Thymus (tissue), 14 donors: ENCODE measurements at places on chromosomes 5 and 9. TPM values are rescaled to one million over a fixed set of nuclear protein-coding genes. Genes with fewer than 3 reads are reported as not detected.

GRCh38 chr9:5015934-5016333, 30.9 kb downstream of the JAK2 start:
- no peaks in the 10 kb centered on the region for H3K4me1 ChIP-seq
- H3K27me3 ChIP-seq = no peaks in the 10 kb centered on the region
- no peaks in the 10 kb centered on the region for H3K36me3 ChIP-seq
- H3K27ac ChIP-seq = no peak overlapping the region

The SLC34A3 gene
- total RNA-seq = not detected

The TSLP gene
- total RNA-seq = 0.09 TPM

- H3K27me3 ChIP-seq = peaks cover 17% of the 10 kb centered on the region
- no peak overlapping the region for H3K4me3 ChIP-seq
- peaks cover 6% of the 10 kb centered on the region for H3K4me1 ChIP-seq
- H3K27ac ChIP-seq = no peak overlapping the region
- DNase-seq = no peak
- H3K36me3 ChIP-seq = no peaks in the 10 kb centered on the region
These were observed 2.6 kb upstream of the PPARGC1B start for GRCh38 chr5:149727336-149728035.

DNA sequence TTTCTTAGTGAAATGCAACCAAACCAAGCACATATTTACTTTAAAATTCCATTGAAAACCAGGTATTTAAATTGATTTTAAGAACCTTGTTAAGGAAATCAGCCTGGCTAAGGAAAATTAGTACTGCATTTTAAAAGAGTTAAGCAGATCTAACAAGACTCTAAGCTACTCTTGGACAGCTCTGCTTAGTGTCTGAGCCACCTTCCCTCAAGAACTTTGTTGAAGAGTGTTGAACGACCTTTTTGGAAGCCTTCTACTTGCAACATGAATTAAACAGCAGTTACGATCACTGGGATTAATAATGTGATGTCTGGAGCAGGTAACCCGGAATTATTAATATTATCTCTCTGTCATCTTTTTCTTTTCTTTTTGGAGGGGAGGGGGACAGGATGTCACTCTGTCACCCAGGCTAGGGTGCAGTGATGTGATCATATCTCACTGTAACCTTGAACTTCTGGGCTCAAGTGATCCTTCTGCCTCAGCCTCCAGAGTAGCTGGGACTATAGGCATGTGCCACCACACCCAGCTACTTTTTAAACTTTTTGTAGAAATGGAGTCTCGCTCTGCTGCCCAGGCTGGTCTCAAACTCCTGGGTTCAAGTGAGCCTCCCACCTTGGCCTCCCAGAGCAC, 74.7 kb downstream of the ANKRD55 start:
- H3K27me3 ChIP-seq = no peaks in the 10 kb centered on the region
- no peak overlapping the region for H3K4me3 ChIP-seq
- peak overlapping the region; percentile 59 for H3K27ac ChIP-seq
- no peaks in the 10 kb centered on the region for H3K36me3 ChIP-seq
- no peak for DNase-seq

DNA sequence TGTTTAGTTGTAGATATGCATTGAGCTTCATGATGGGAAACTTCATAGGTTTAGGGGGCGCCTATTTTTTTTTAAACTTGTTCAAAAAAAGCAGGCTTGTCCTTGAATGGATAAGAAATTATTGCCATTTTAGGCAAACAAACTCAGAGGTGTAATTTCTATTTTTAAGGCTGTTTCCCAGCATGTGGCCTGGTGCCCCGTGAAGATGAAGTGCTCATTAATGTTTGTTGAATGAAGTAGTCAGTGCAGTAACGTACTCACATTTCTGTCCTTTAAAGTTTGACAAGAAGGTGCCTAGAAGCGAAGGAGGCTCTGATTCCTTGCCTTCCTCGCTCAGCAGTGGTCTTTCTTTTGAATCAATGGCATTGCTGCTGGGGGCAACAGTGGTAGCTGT, 54.3 kb downstream of the ZNF618 start:
- H3K36me3 ChIP-seq = no peaks in the 10 kb centered on the region
- H3K27ac ChIP-seq = no peak overlapping the region
- no peak for DNase-seq
- no peak overlapping the region for H3K4me3 ChIP-seq
- no peaks in the 10 kb centered on the region for H3K27me3 ChIP-seq

DNA sequence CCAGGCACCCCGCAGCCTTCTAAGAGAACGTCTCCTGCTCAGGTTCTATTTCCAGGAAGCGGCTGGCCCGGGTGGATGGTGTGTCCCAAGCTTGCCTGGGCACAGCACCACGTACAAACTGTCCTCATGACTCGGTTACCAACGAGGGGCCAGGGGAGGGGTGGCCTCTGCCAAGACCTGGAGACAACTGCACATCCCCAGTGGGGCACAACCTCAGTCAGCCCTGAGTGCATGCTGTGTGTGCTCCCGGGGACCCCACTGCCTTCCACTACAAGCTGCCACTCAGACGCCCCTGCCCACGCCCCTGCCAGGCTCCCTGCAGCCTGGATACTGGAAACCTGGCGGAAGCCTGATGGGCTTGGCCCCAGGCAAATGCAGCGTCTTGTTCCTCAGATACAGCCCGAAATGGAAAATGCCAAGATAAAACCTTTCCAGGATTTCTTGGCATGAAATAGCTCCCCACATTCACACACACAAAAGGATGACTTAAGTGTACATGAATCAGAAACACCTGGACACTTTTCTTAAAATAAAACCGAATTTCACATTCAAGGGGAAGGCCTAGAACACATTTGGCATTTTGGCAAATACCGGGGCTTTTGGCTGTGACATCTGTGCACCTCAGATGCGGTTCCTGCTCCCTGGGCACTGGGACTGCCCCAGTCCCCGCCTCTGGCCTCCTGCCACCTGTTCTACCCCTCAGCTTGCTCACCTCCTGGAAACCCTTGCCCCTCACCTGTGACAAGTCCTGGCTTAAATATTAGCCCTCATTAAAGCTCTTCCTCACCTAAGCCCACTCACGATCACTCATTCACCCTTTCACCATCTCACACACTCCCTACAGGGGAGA, 62.5 kb downstream of the COL23A1 start:
- H3K27me3 ChIP-seq = no peaks in the 10 kb centered on the region
- H3K4me1 ChIP-seq = peaks cover 16% of the 10 kb centered on the region
- DNase-seq = no peak
- H3K27ac ChIP-seq = no peak overlapping the region
- H3K4me3 ChIP-seq = no peak overlapping the region

- peak overlapping the region; percentile 94 for H3K4me3 ChIP-seq
- peaks cover 18% of the 10 kb centered on the region for H3K27me3 ChIP-seq
- DNase-seq = no peak
- H3K4me1 ChIP-seq = peaks cover 20% of the 10 kb centered on the region
These were observed 449 bp upstream of the PCSK5 start for GRCh38 chr9:75889977-75890471.
